ENCODE measurements at places on chromosomes 1 and 21. TPM values are rescaled to one million over a fixed set of nuclear protein-coding genes. Genes with fewer than 3 reads are reported as not detected.

DCST1 gene
- not detected for total RNA-seq

HPCAL4 gene
- total RNA-seq: not detected

DNA sequence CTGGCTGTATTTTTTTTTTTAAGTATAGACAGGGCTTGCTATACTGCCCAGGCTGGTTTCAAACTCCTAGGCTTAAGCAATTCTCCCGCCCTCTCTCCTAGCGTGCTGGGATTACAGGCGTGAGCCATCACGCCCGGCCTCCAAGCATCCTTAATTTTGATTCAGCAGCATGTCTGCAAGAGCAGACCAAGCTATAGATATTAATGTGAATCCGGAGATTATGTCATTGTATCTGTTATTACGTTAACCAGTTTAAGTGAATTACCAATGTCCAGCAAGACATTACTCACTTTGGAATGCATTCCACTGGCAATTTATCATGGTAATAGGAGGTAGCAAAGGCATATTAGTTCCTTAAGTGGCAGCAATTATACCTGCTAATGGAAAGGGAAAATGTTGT is 179.7 kb downstream of the CHRM3 start:
- H3K27me3 ChIP-seq: no peaks in the 10 kb centered on the region
- no peaks in the 10 kb centered on the region for H3K36me3 ChIP-seq
- no peak overlapping the region for H3K4me3 ChIP-seq
- no peak for DNase-seq
- no peaks in the 10 kb centered on the region for H3K4me1 ChIP-seq
- no peak overlapping the region for H3K27ac ChIP-seq

OR2L5 gene
- not detected for total RNA-seq

GRCh38 chr1:10510520-10511493 is 36.1 kb downstream of the PEX14 start:
- H3K4me3 ChIP-seq: no peak overlapping the region
- no peak overlapping the region for H3K27ac ChIP-seq
- no peaks in the 10 kb centered on the region for H3K27me3 ChIP-seq
- no peaks in the 10 kb centered on the region for H3K36me3 ChIP-seq
- DNase-seq: peak; percentile 28

TFAP2E gene
- total RNA-seq: 0.66 TPM

GRCh38 chr1:247296599-247297180 is 35.0 kb downstream of the ZNF496 start:
- peak; percentile 25 for DNase-seq
- no peaks in the 10 kb centered on the region for H3K27me3 ChIP-seq
- H3K4me1 ChIP-seq: peaks cover 36% of the 10 kb centered on the region
- no peak overlapping the region for H3K27ac ChIP-seq
- H3K36me3 ChIP-seq: peaks cover 38% of the 10 kb centered on the region
- H3K4me3 ChIP-seq: no peak overlapping the region

- no peaks in the 10 kb centered on the region for H3K27me3 ChIP-seq
- peak; percentile 96 for DNase-seq
- peaks cover 8% of the 10 kb centered on the region for H3K36me3 ChIP-seq
- peaks cover 9% of the 10 kb centered on the region for H3K4me1 ChIP-seq
These were observed at the start of gene UCK2 for GRCh38 chr1:165827268-165828102. UCK2 (plus strand) TSS chr1:165827614; CDS start chr1:165827834, 220 bp downstream.

NRDC gene
- total RNA-seq: 206 TPM

GRCh38 chr1:28974432-28974831 is 60.1 kb downstream of the EPB41 start:
- no peak for DNase-seq
- no peaks in the 10 kb centered on the region for H3K27me3 ChIP-seq
- H3K36me3 ChIP-seq: no peaks in the 10 kb centered on the region

AMY1B gene
- not detected for total RNA-seq

NPPB gene
- total RNA-seq: 45.3 TPM

APCS gene
- total RNA-seq: not detected

CD1B gene
- not detected for total RNA-seq

DNA sequence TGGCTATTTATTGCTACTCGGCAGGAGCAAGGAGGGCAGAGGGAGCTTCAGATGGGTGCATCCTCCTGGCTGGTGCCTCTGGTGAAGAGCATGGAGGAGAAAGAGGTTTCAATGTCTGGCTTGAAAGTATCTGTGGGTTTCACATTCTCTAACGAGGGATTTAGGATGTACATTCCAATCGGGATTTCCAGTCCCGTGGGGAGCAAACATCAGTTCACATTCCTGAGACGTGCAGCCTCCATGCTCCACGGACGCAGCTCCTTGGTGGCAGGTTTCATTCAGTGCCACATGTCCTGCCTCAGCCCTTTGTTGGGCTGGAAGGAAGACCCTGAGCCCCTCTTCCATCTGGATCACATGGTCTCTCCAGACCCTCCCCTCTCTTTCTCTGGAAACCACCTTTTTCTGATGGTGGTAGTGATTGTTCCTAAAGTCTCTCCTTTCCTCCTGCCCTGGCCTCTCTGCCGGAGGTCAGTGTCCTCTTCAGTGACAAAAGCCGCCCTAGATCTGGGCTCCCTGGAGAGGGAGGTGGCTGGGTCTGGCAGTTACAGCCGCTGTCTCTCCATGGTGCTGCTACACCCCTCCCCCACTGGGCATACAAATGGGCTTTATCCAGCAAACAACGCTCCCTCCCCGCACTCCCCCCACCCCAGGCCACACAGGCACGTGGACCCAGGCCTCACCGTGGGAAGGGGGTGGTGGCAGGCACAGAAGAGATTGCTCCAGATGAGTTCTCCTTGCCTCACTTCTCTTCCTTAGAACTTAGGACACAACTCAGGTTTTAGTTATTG is 826 bp upstream of the CA14 start:
- peak; percentile 85 for DNase-seq
- peak overlapping the region; percentile 79 for H3K4me3 ChIP-seq
- H3K27ac ChIP-seq: peak overlapping the region; percentile 94
- H3K36me3 ChIP-seq: no peaks in the 10 kb centered on the region

TTC34 gene
- 2.5 TPM for total RNA-seq

GRCh38 chr1:232587141-232588008 is 42.6 kb downstream of the SIPA1L2 start:
- H3K36me3 ChIP-seq: peaks cover 63% of the 10 kb centered on the region
- no peak overlapping the region for H3K4me3 ChIP-seq
- no peaks in the 10 kb centered on the region for H3K27me3 ChIP-seq
- no peak overlapping the region for H3K27ac ChIP-seq

DNA sequence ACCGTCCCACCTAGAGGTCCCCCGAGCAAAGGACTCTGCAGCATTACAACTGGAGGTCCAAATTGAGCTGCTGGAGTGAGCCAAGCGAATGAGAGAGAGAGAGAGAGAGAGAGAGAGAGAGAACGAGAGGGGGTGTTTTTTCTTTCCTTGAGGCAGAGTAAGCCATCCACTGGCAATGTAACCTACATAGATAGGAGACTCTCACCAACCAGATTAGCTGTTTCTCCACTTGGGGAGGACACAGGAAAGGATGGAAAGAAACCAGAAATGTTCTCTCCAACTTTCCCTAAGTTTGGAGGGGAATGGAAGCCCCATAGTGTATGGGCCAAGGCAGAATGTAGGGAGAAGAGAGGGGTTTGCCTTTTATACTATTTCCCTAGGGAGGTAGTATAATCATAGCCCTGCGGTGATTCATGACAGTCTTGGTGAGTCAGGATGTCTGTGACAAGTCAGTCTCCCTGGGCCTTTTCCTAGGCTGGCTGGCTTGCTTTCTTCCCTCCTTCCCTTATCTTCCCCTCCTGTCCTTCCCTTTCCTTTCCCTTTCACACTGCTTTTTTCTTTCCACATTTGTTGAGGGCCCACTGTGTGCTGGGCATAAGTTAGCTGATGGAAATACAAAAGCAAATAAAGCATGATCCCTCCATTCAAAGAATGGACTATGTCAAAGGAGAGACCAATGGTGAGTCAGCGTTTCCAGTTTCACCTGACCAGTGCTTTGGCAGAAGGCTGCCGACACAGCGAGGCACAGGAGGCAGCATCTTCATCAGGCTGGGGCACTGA is 7.1 kb downstream of the FNDC7 start:
- H3K36me3 ChIP-seq: no peaks in the 10 kb centered on the region
- no peaks in the 10 kb centered on the region for H3K27me3 ChIP-seq
- peak overlapping the region; percentile 16 for H3K27ac ChIP-seq
- no peaks in the 10 kb centered on the region for H3K4me1 ChIP-seq

DNA sequence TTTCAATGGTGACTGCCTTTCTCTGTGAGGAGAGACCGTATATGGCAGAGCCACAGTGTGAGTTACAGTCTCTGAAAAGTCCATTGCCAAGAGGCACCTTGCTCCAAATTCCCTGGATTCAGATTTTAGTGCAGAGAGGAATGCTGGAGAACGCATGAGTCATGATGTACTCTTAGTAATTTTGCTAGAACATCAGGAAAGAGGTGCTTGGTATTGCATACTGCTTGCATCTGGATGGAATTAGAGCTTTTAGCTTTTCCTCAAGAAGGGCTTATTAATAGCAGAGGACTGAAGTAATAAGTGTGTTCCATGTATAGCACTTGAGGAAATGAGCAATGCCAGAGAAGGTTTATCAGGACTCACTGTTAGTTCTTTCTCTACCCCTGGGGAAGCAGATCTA is 40.5 kb upstream of the AKT3 start:
- DNase-seq: no peak
- no peaks in the 10 kb centered on the region for H3K27me3 ChIP-seq
- no peaks in the 10 kb centered on the region for H3K36me3 ChIP-seq
- H3K4me1 ChIP-seq: peaks cover 3% of the 10 kb centered on the region
- no peak overlapping the region for H3K4me3 ChIP-seq

MTR gene
- total RNA-seq: 31.0 TPM

SH2D1B gene
- total RNA-seq: not detected

SPRR5 gene
- not detected for total RNA-seq

DNA sequence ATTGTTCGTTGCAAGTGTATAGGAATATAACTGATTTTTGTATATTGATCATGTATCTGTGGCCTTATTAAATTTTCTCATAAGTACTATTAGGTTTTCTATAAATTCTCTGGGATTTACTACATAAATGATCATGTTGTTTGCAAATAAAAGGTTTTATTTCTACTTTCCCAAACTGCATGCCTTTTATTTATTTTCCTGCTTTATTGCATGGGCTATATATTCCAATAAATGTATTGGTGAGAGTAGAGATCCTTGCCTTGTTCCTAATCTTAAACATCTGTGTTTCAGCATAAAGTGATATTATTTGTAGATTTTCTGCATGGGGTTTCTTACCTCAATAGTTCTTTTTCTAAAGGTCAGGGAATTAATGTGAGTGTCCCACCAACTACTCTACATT is 107.0 kb upstream of the CD55 start:
- H3K36me3 ChIP-seq: no peaks in the 10 kb centered on the region
- no peak overlapping the region for H3K4me3 ChIP-seq
- no peak overlapping the region for H3K27ac ChIP-seq
- DNase-seq: no peak
- no peaks in the 10 kb centered on the region for H3K27me3 ChIP-seq
- H3K4me1 ChIP-seq: no peaks in the 10 kb centered on the region

DNA sequence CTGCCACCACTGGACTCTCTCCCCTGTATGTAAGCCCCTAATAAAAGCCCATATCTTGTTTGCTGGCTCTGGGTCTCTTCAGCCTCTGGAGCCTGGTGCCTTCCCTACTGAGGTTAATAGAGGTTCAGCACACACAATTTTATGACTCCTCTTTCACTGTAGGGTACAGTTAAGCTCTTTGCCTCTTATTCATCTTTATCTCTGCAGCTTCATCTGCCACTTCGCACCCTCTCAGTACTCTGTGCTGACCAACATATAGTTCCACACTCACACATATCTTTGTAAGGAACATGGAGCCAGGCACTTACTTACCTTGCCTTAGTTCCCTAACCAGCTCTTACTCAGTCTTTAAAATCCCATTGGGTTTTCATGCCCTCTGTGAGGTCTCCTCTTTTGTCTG is 4.5 kb downstream of the BTBD8 start:
- no peaks in the 10 kb centered on the region for H3K36me3 ChIP-seq
- H3K4me1 ChIP-seq: no peaks in the 10 kb centered on the region
- no peaks in the 10 kb centered on the region for H3K27me3 ChIP-seq
- H3K4me3 ChIP-seq: no peak overlapping the region

DNA sequence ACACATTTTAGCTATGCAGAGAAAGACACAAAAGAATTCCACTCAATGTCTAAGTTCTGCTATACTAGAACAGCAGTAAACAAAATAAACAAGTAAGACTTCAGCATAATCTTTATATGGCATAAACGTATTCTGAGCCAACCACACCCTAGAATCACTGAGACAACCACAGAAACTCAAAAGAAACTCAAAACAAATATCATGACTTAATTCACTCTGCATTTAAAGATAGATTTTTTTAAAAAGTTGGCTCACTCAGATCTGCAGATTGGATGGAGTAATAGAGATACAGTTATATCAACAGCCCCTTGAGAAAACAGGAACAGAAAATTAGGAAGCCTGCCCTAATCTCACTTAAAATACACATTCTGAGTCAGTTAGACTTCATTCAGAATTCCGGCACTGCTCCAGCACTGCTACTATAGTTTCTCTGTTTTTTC is 95.0 kb downstream of the COL24A1 start:
- no peaks in the 10 kb centered on the region for H3K27me3 ChIP-seq
- no peak overlapping the region for H3K27ac ChIP-seq
- DNase-seq: no peak
- H3K4me3 ChIP-seq: no peak overlapping the region
- no peaks in the 10 kb centered on the region for H3K36me3 ChIP-seq
